Right forelimb (tissue), 1 donor: ENCODE measurements at places on chromosomes 1 and 21.

- DNase-seq: no peak
These were observed 196.5 kb upstream of the POU3F1 start for GRCh38 chr1:38243106-38243505.

- no peak for DNase-seq
These were observed 36.6 kb upstream of the TMEM52 start for GRCh38 chr1:1955621-1956094.

GRCh38 chr1:77433934-77434333 lies 152.1 kb downstream of the AK5 start:
- no peak for DNase-seq

DNA sequence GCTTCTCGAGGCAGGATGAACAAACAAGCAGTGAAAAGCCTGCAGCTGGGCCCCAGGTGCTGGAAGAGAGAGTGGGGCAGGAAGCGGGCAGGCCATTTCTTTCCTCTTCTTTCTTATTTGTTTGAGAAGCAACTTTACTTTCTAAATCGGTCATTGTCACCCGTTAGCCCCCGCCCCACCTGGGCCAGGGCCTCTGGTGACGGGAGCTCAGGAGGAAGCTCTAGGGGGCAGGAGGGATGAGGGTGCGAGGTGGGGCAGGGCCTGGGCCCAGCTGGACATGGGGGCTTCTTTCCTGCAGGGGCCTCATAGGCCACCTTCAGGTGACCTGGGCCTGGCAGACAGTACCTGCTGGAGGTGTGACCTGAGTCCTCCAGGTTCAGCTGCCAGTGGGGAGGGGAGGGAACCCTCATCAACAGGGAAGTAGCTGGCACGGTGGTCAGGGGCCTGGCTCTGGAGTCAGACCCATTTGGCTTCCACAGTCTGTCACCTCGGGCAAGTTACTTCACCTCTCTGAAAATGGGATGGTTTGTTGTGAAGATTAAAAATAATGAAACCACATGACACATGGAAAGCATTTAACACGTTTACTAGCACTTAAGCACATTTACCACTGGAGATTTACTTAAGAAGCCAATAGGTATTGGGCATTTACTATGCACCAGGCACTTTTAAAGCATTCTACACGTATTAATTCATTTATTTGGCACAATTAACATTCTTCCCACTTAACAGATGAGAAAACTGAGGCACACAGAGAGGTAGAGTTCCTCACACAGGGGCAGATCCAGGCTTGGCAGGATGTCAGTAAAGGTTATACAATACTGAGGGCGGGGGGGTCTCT lies 54.1 kb upstream of the ID3 start:
- DNase-seq: no peak

- no peak for DNase-seq
These were observed 194.6 kb downstream of the ST6GALNAC3 start for GRCh38 chr1:76269155-76269554.

GRCh38 chr1:54998677-54999076 lies at the start of gene BSND:
Gene BSND, plus strand, starts transcription at chr1:54998933. Its CDS starts 254 bp downstream, at chr1:54999187.
- DNase-seq: no peak

- no peak for DNase-seq
These were observed 721 bp downstream of the LRRIQ3 start for GRCh38 chr1:74197255-74197654.

DNA sequence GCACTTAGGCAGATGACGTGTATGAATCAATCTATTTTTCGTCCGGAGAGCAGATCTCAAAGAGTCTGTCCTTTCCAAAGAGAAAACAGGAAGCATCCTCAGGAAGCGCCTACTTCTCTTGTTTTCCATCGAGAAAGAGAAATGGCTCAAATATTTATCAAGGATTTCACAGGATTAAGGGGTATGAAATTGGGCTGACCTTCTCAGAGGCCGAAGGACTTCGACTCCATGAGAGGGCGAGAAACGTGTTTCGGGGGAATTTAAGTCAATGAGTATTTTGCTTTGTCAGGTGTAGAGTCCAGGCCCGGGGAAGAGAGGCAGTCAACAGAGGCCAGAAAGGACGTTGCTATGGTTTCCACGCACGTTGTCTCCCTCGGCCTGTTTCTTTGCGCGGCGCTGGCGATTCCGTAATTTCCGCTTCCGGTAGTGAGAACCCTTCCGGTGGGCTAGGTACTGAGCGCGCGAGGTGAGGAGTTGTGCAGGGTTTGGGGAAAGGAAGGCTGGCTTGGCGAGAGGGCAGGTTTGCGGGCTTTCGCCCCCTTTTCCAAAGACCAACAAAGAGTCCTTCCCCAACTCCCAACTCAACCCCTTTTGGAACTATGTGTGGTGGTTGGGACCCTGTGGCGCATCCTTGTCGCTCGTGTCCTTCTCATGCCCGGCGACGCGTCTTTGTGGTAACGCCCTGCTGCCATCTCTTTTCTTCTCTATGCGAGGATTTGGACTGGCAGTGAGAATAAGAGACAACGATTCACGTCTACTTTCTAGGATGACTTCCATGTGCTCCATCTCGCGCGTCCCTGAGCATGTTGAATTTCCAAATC lies at the start of gene MRPS21:
MRPS21 (plus strand) TSS at position 429 of the 821 bp plus-strand sequence. CDS start 506 bp downstream, outside the sequence.
- DNase-seq: peak; percentile 92

DNA sequence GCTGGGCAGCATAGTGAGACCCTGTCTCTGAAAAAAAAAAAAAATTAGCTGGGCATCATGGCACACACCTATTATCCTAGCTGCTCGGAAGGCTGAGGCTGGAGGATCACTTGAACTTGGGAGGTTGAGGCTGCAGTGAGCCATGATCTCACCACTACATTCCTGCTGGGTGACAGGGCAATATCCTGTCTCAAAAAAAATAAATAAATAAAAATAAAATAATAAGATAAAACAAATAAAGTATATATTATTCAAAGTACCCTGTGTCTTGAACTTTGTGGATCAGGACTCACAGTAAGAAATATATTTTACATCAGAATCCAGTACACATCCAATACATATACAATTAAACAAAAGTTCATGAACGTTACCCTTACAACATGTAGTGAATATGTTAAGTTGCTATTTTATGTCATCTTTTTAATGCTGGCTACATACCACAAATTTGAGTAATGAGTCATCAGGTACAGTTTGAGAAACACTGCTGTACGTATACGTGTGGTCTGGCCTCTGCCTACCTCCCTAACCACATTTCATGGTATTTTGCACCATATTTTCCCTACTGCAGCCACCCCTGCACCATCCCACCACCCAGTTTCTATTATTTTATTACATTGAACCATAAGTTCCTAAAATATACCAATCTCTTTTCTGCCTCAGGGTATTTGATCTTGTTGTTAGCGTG lies 4.4 kb downstream of the NME7 start:
- DNase-seq: no peak

DNA sequence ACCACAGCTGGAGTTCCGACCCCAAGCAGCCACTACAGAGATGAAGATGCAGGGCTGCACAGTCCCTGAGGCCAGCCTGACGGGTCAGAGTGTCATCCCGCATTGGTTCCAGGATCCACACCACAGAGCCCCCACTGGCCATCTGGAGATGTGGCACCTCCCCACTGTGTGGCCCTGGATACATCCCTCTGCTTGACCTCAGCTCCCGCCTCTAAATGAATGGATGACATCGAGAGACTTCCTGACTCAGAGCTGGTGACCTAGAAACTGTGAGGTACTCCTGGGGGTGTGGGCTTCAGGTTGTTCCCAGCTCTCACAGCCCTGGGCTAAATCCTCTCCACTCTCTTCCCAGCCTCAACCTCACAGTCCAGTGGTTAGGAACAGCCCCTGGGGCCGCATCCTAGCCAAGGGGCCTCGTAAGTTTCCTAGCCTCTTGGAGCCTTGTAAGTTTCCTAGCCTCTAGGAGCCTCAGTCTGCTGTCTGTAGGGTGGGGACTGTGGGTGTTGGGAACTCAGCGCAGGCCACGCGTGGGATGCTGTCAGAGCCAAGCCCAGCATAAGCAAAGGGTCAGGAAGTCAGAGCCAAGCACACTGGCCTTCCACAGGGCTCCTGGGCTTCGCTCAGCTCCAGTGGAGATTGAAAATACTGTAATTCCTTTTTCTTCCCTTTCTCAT lies 87.5 kb upstream of the RUNX3 start:
- no peak for DNase-seq

DNA sequence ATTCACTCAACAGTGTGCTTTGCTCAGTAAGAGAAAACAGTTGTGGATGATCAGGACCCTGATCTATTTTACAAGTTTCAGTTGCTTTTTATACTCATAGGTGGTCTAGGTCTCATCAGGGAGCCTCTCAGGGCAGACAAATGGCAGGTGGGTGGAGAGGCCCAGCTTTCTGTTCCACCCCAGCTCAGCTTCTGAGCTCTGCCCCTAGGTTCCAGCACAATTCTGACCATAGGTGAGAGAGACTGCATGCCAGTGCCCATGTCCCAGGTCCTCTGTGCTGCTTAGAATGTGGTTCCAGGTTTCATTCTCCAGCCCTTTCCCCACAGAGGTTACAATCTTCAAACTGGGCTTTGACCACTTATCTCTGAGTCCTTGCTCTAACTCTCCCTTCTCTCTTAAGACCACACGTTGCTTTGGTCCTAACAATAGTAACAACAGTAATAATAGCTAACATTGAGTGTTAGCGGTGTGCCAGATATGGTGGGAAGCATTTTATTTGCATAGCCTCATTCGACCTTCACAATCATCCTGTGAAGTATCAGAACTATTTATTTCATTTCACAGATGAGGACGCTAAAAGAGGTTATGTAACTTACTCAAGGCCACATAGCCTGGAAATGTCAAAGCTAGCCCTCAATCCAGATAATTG lies 19.6 kb upstream of the DUSP10 start:
- no peak for DNase-seq

- DNase-seq: no peak
These were observed 107.7 kb downstream of the ITSN1 start for GRCh38 chr21:33750017-33750416.

- DNase-seq: no peak
These were observed 2.2 kb downstream of the CHRM3 start for GRCh38 chr1:239388578-239388977.

DNA sequence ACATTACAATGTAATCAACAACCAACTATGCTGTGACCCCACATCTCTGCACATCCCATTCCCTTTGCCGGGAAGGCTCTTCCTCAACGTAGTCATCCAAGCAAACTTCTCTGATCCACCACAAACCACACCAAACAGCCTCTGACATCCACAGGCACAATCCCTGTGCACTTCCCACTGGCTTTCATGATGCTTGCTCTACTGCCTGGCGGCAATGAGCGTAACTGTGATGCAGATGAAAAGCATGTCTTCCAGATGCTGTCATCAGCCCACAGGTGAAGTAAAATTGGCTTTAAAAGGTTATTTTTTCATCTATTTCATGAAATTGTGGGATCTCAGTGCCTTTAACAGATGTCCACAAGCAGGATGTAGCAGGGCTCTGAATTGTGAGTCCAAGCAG lies 635.2 kb downstream of the SMYD3 start:
- DNase-seq: no peak
